ENCODE measurements at places on chromosomes 12 and 14.

DNA sequence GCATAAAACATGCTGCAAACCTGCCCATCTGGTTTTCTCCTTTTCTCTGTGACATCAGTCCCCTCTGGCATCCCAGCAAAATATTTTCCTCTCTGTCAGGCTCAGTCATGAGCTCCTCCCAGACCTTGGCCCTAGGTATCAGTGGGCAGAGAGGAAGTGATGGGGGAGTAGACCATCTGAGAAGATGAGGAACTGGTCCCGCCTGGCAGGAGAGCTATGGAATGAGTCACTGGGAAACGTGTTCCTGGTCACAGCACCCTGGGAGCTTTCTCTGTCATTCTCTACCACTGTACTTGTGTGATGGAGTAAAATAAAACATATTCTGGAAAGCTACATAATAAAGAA, 5.0 kb upstream of the SRSF9 start:
- DNase-seq = peak; percentile 53

DNA sequence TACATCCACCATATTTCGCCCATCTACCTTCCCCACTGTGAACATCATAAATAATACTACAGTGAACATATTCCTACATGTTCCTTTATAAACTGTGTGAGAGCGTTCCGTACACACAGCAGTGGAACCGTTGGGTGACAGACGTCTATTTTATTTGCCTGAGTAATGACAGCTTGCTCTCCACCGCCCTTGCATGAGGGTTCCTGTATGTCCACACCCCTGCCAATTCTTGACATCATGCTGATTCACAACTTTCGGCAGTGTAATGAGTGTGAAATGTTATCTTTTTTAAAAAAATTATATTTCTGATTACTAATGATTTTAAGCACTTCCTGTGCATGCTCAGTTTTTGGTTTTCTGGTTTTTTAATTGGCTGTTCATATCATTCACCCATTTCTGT, 4.3 kb upstream of the RAD52 start:
- no peak for DNase-seq

- no peak for DNase-seq
Observed at GRCh38 chr12:104681012-104681690, 224.4 kb downstream of the CHST11 start.

GRCh38 chr12:110270125-110270962, 10.7 kb upstream of the ATP2A2 start:
- DNase-seq = peak; percentile 42

- no peak for DNase-seq
Observed at GRCh38 chr14:104213301-104214034, 75.1 kb downstream of the KIF26A start.

- peak; percentile 77 for DNase-seq
Observed at GRCh38 chr12:105523164-105524057, 192.9 kb downstream of the C12orf75 start.

DNA sequence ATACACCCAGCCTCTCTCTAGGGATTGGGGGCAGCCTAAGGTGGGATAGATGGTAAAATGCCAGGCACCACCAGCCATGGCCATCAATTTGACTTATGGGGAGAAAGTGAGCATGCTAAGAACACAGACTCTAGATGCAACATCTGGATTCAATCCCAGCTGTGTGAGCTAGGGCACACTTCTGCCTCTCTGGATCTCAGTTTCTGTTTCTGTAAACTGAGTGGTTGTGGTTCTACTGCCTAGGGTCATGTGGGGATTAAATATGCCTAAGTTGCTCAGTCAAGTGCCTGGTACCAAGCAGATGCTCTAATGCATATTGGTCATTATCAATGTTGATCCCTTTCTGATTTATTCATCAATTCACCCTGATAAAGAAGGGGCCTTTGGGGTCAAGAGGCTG, 12.6 kb upstream of the OAS1 start:
- DNase-seq = no peak

DNA sequence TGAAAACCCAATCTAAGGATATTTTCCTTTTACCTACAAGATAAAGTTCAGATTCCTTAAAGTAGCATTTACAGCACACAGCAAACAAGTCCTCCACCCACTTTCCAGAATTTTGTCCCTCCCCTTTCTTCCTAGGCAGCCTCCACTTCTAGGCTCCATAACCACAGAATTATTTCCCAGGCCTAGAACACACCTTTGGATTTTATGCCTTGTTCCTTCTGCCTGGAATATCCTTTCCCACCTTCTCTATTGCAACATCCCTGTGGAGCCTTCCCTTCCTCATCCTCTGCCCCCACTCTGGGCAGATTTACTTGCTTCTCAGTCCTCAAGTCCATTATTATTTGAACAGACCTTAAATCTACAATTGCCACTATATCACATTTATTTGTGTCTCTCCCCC, 2.1 kb upstream of the TSPAN8 start:
- no peak for DNase-seq

DNA sequence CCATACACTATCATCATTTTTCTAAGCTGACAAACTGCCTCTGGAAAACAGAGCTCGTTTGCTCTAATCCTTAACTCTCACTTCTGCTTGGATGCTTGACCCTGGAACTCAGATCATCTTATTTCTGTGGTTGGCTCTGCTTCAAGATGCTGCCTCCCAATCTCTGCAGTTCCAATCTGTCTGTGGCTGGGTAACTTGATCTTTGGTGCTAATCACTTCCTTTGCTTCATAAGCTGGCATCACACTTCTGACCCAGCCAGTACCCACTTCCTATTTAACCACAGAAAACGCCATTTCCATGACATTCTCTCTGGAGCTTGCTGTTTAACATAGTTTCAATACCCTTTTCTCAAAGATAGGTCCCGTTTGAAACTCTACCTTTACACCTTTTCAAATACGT, 254.2 kb downstream of the ACSS3 start:
- no peak for DNase-seq

- DNase-seq = no peak
Observed at GRCh38 chr12:63098851-63099250, 52.1 kb downstream of the AVPR1A start.

DNA sequence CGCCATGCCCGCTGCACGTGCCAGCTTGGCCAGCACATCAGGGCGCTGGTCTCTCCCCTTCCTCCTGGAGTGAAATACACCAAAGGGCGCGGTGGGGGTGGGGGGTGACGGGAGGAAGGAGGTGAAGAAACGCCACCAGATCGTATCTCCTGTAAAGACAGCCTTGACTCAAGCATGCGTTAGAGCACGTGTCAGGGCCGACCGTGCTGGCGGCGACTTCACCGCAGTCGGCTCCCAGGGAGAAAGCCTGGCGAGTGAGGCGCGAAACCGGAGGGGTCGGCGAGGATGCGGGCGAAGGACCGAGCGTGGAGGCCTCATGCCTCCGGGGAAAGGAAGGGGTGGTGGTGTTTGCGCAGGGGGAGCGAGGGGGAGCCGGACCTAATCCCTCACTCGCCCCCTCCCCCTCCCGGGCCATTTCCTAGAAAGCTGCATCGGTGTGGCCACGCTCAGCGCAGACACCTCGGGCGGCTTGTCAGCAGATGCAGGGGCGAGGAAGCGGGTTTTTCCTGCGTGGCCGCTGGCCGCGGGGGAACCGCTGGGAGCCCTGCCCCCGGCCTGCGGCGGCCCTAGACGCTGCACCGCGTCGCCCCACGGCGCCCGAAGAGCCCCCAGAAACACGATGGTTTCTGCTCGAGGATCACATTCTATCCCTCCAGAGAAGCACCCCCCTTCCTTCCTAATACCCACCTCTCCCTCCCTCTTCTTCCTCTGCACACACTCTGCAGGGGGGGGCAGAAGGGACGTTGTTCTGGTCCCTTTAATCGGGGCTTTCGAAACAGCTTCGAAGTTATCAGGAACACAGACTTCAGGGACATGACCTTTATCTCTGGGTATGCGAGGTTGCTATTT, 914 bp upstream of the CCND2 start:
- no peak for DNase-seq

DNA sequence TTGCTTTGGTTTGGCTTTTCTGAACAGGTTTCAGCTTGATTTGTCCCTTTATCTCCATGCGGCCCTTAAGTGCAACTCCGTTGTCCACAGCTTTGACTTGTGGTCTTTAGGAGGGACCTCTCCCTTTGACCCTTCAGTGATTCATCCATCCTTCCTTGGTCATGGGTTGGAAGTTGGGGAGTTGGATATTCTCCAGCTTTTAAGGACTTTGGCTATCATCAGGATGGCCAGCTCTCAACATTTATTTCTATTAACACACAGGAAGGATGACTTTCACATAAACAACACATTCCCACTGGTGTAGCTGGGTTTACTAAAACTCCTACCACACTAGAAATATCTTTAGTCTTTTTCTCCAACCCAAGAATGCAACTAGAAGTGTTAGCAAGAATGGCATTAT, 50.9 kb upstream of the E2F7 start:
- peak; percentile 49 for DNase-seq

DNA sequence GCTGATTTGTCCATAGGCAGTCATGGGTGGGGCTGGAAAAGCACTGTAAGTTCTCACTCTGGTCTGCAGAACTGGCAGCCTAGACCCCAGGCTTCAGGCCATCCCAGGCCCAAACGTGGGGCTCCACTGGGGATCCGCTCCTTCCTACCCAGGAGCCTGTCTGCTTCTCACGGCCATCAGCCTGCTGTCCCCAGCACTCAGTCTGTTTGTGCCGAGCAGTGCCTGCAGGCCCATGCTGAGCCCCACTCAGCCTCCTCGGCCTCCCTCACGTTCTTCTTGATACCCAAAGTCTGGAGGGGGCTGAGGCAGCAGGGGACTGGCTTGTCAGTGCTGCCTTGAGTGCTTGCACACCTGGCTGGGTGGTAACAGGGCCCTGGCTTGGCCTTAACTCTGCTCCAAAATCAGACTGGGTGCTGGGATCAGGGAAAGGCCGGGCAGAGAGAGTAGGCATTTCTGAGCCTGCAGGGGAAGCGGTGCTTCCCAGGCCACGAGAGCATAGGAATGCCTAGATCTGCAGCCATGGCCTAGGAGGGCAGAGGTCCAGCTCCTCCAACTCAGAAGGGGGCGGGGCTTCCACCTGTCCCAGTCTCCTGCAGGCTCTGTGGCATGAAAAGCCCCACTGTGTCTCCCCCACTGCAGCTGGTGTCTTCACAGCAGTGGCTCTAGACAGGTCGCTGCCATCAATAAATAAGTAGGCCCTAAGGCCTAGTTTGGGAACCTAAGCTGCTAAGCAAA, 772.4 kb upstream of the FBXO33 start:
- DNase-seq = no peak

GRCh38 chr14:38553586-38553985, 297.7 kb upstream of the CLEC14A start:
- DNase-seq = peak; percentile 17

All from HFF-Myc (cell line).